Adrenal gland (tissue), 19 donors: ENCODE measurements at places on chromosomes 4 and X. TPM values are rescaled to one million over a fixed set of nuclear protein-coding genes. Genes with fewer than 3 reads are reported as not detected.

The FAM184B gene
- 0.04 TPM for polyA plus RNA-seq

The TMEM271 gene
- polyA plus RNA-seq: 0.54 TPM

The OPN1LW gene
- not detected for polyA plus RNA-seq

The CCDC120 gene
- 2.7 TPM for polyA plus RNA-seq

The CXCL9 gene
- 0.67 TPM for polyA plus RNA-seq

The GEMIN8 gene
- 24.1 TPM for polyA plus RNA-seq

The NUP62CL gene
- 4.3 TPM for polyA plus RNA-seq

The COMMD8 gene
- polyA plus RNA-seq: 20.2 TPM

The GPRIN3 gene
- 0.80 TPM for polyA plus RNA-seq

The MAGEB10 gene
- polyA plus RNA-seq: not detected

The DUSP21 gene
- polyA plus RNA-seq: not detected

The PCSK1N gene
- polyA plus RNA-seq: 297 TPM

The NAP1L2 gene
- 3.3 TPM for polyA plus RNA-seq

The ZNF711 gene
- polyA plus RNA-seq: 23.1 TPM

The ZGRF1 gene
- polyA plus RNA-seq: 2.6 TPM

The ADH4 gene
- polyA plus RNA-seq: 0.32 TPM

The ADH1A gene
- polyA plus RNA-seq: not detected

The FSTL5 gene
- polyA plus RNA-seq: 0.34 TPM

The USP17L13 gene
- polyA plus RNA-seq: not detected

The TCEAL6 gene
- 14.4 TPM for polyA plus RNA-seq

The CFP gene
- 12.0 TPM for polyA plus RNA-seq

The PAGE2B gene
- not detected for polyA plus RNA-seq

The SPP1 gene
- polyA plus RNA-seq: 166 TPM

The DKC1 gene
- polyA plus RNA-seq: 37.4 TPM

The PABPC1L2A gene
- 1.1 TPM for polyA plus RNA-seq

The DCLK2 gene
- polyA plus RNA-seq: 7.8 TPM

The KIF4A gene
- 0.08 TPM for polyA plus RNA-seq

The KLHL13 gene
- polyA plus RNA-seq: 8.1 TPM

The GABRQ gene
- 4.1 TPM for polyA plus RNA-seq

The CYTL1 gene
- 0.51 TPM for polyA plus RNA-seq

The TMSB15A gene
- polyA plus RNA-seq: 0.64 TPM

The XPNPEP2 gene
- 2.4 TPM for polyA plus RNA-seq

The ARHGAP6 gene
- 1.4 TPM for polyA plus RNA-seq

The MAGEA8 gene
- not detected for polyA plus RNA-seq

The UGT2B7 gene
- polyA plus RNA-seq: 0.07 TPM

The ODAPH gene
- polyA plus RNA-seq: 0.24 TPM

The SYP gene
- 61.4 TPM for polyA plus RNA-seq

The BEX1 gene
- polyA plus RNA-seq: 105 TPM

The PAGE2 gene
- polyA plus RNA-seq: not detected

The CRMP1 gene
- 4.8 TPM for polyA plus RNA-seq

The MPP1 gene
- 34.4 TPM for polyA plus RNA-seq

The SPARCL1 gene
- polyA plus RNA-seq: 87.3 TPM

The LRRC66 gene
- 1.0 TPM for polyA plus RNA-seq

The ZCCHC12 gene
- 1.8 TPM for polyA plus RNA-seq

The PLP2 gene
- polyA plus RNA-seq: 324 TPM

The IDS gene
- 19.5 TPM for polyA plus RNA-seq

The GLA gene
- polyA plus RNA-seq: 91.5 TPM

The GLUD2 gene
- polyA plus RNA-seq: 4.2 TPM

The SMC1A gene
- 20.4 TPM for polyA plus RNA-seq

The MEPE gene
- not detected for polyA plus RNA-seq

The SLC25A43 gene
- 5.4 TPM for polyA plus RNA-seq

The SMS gene
- polyA plus RNA-seq: 99.5 TPM

The SPOCK3 gene
- polyA plus RNA-seq: 6.4 TPM

The IL13RA1 gene
- polyA plus RNA-seq: 71.3 TPM

The ZIC3 gene
- polyA plus RNA-seq: not detected

The ATP6AP2 gene
- polyA plus RNA-seq: 43.1 TPM

The FGF5 gene
- not detected for polyA plus RNA-seq
